ENCODE measurements at places on chromosomes 1 and 21.

GRCh38 chr1:176744142-176744541, 281.2 kb downstream of the PAPPA2 start:
- DNase-seq: no peak

DNA sequence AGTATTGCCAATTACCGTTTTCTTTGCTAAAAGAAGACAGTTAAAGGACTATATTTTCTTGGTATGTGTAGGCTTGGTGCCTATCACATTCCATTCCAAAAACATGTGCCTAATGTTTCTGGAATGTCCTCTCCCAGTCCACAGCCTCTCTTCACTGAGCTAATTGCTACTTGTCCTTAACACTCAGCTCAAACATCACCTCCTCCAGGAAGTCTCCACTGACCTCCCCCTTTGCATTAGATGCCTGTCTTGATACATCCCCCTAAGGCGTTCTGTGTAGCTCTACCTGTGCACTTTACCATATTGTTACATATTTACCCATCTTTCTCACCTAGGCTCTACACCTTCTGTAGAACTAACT, 195.6 kb upstream of the CAMK1G start:
- no peak for DNase-seq

DNA sequence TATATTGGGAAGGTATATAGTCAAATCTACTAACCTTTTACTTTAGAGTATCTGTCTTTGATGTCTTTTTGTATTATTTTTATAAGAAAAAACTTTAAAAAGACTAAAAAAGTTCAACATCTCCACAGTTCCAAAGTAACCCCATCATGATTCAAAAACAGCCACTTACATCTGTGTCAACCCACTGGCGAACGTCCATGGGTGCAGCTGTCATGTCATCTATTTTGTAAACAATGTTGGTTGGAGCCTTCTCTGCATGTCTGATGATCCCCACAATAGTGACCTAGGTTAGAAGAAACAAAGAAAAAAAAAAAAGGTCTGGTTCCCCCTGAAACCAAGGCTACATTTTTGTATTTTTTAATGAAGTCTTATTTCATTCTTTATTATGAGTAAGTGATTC, 28.0 kb upstream of the SMPDL3B start:
- no peak for DNase-seq

- no peak for DNase-seq
These were observed 6.6 kb upstream of the AK4 start for GRCh38 chr1:65141394-65141793.

- no peak for DNase-seq
These were observed 266.2 kb downstream of the LMO4 start for GRCh38 chr1:87594736-87595383.

DNA sequence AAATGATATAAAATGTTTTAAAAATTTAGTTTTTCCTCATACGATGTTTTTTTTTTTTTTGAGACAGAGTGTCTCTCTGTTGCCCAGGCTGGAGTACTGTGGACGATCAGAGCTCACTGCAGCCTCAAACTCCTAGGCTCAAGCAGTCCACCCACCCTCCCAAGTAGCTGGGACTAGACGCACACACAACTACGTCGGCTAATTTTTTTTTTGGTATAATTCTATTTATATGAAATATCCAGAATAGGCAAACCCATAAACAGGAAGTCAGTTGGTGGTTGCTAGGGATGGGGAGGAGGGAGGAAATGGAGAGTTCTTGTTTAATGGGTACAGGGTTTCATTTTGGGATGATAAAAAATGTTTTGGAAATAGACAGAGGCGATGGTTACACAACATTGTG, 56.5 kb downstream of the WARS2 start:
- no peak for DNase-seq

DNA sequence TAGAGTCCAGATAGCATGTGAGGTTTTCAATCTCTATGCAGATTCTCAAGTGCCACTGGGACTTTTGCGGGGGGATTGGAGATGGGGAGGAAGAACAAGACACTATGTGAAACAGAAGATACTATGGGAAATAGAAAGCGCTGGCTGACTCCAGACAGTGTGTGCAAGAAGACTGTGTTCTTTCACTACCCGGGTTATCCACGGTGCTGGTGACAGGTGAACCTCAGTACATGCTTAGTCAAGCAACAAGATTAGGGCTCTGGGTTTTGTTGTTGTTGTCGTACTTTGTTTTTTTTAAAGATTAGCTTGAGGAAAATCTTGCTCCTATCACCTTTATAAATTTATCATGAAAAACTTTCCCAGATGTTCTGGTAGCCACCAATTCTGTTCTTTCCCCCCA, 56.4 kb downstream of the SUSD4 start:
- no peak for DNase-seq

DNA sequence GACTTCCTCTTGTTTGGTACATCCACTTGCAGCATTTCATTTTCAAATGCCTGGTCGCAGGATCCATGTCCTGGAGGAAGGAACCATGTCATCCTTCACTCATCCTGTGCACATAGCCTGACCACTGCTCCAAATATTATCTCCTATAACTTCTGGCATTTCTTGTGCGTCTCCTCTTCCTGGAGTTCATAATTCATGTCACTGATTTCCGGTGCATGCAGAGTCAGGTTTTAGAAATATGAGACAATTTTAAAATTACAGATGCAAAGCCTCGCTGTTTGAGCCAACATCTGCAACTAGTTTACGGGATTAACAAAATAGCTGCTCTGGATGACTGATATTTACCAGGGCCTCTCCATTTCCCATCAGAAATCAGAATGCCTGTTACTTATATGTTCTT, 268.1 kb downstream of the DNM3 start:
- DNase-seq: no peak

DNA sequence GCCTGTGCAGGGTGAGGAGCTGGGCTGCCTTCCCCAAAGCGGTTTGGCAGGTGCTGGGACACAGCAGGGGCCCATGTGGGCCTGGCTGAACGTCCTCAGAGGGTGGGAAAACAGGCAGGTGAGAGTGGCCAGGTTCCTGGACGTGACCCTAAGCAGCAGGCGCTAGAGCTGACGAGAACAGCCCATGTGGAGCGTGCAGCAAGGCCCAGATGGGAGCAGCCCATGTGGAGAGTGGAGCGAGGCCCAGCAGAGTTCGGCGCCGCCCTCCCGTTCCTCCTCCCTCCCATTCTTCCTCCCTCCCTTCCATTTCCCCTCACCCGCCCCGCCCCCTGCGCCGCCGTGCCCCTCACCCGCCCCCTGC, 314.4 kb upstream of the VAMP3 start:
- peak; percentile 72 for DNase-seq

DNA sequence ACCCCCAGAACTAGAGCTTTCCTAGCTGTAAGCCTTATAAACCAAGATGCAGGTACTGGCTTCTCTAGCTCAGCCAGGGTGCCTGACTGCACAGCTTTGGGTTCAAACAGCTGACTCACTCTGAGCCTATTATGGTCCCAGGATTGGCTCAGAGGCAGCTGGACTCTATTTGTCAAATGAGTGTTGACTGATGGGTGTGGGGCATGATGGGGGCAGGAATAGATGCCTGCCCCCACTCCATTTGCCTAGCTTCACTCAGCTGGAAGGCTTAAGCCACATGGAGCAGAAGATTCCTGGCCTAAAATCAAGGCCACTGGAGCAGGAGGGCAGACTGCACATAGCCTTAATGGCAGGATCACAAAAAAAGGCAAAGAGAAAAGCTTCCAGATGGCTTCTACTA, 90.5 kb downstream of the PIK3R3 start:
- DNase-seq: no peak

DNA sequence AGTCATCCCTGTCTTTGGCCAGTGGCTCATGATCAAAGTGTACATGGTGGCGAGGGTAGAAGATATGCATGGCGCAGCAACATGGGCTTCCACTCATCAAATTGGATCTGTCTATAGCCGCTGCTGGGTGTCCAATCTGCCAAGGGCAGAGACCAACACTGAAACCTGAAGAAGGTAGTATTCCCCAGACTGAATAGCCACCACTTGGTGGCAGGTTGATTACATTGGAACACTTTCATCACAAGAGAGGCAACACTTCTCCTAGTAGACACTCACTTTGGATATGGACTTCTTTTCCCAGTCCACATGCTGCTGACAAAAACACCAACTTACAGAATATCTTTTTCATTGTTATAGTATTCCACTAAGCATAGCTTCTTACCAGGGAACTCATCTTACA, 22.4 kb upstream of the PPM1J start:
- no peak for DNase-seq

- DNase-seq: no peak
These were observed 108.7 kb downstream of the DMRTB1 start for GRCh38 chr1:53567851-53568250.

GRCh38 chr1:184315254-184315653, 71.6 kb upstream of the C1orf21 start:
- DNase-seq: no peak

GRCh38 chr1:230548997-230549396, 93.3 kb upstream of the COG2 start:
- no peak for DNase-seq

DNA sequence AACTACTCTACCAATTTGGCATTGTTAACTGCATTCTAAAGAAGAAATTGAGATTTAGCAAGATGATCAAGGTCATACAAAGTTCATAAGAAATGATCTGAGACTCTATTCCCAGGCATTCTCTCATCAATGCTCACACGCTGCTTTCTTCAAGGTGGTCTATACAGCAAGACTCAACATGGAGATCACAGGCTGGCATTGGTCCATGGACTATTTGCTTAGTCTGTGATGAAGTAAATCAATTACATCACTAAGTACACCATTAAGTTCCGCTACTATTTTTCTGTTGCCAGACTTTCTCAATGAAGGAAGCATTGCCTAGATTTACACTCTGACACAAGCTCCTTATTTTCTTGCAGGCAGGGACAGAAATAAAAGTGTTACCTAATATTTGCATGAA, 51.9 kb upstream of the CYP2J2 start:
- DNase-seq: no peak

DNA sequence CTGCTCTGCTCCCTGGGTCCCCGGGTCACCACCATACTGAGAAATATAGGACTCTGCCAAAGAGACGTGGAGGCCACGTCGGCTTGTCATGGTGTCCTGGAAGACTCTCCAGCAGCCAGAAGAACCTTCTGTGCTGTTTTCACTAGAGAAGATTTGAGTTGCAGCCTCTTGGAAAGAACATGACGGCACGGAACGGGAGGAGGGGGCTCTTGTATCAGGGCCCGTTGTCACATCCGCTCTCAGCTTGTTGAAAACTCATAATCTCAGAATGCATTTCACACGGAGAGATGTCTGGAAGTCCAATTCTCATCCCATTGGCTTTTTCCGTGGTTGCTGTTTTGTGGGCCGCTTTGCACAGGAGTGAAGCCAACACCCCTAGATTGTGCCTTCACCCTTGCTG, 39.4 kb upstream of the FAM3B start:
- no peak for DNase-seq

DNA sequence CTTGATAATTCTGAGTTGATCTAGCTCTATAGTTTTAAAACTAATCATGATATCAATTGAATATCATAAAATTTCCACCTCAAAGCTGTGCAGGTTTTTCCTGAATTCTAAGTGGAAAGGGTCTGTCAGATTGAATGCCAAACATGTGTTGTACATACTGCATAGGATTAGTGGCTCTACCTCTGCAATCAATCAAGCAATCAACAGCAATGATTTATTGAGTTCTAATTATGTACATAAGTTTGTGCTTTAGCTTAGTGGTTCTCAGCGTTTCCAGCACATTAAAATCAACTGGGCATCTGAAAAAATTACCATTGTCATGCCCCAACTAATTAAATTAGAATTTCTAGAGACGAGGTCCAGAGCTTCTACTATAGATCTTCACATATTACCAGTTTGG, 251.5 kb downstream of the BACH1 start:
- no peak for DNase-seq

GRCh38 chr1:76799700-76800099, 67.6 kb upstream of the ST6GALNAC5 start:
- DNase-seq: no peak

DNA sequence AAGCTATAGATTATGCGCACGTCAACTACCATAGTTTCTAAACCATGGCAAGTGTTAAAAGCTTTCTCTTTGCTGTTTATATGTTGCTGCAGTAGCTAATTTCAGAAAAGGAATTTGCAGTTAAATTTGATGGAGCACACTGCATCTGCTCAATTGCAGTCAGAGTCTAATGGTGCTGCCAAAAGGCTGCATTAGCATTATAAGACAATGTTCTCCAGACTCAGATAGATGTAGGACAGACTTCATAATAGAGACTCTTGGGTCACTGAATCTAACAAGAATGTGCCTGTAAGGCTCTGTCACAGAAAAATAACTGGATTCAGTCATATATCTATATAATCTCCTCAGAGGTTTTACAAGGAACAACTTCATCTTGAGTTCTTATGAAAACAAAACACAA, 198.3 kb downstream of the OLFM3 start:
- DNase-seq: no peak

- DNase-seq: no peak
These were observed 122.3 kb downstream of the SLC30A10 start for GRCh38 chr1:219806020-219806419.

GRCh38 chr1:56584910-56585528, 5.7 kb upstream of the PLPP3 start:
- peak; percentile 43 for DNase-seq

DNA sequence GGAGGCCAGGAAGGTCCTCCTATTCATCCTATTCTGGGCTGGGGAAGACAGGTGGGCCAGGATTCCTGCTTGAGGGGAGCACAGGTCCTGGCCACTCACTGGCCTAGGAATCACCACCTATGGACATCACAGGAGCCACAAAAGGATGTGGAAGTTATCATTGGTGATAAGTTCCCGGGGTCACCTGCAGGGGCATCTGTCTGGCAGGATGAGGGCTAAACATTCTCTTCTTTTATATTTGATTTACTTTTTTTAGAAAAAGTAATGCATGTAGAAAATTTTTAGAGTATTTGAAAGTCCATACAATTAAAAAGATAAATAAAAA, 33.2 kb upstream of the KIAA0040 start:
- DNase-seq: no peak

DNA sequence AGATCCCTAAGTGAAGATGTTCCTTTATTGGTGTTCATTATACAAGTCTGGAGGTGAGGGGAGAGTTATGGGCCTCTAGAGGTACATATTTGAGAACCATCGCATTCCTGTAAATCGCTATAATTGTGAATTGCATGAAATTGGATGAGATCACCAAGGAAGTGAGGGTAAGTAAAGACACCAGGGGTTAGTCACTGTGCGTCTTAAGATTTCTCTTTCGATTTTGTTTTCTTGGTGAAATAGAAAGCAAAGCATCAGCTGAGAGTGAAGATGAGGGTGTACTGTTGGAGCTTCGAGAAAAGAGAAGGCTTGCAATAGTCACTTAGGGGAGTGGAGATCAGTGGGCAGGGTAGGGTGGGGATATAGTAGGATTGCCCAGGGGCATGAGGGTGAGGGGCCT, 82.1 kb downstream of the RAVER2 start:
- no peak for DNase-seq

DNA sequence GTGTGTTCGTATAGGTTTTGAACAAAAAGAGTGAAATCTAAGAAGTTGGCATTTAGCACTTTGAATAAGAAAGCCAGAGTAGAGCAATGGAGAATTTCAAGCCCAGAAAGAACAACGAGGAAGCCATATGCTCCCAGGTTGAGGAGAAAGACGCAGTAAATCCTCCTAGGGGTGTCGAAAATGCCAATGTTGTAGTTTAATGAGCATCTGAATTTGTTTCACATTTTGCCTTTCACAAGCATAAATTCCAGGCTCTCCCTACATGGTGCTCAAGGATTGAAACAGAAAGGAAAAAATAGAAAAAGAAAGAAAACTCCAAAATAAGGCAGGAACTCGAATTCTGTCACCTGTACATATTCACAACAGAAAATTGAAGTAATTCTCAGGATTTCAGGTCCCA, 264.7 kb upstream of the SGIP1 start:
- no peak for DNase-seq

- DNase-seq: no peak
These were observed 11.9 kb upstream of the CAPN2 start for GRCh38 chr1:223700388-223700918.
